ENCODE measurements at places on chromosomes 4 and X. TPM values are rescaled to one million over a fixed set of nuclear protein-coding genes. Genes with fewer than 3 reads are reported as not detected.

The CXorf58 gene
- polyA plus RNA-seq, result 0.23 TPM

The PTTG2 gene
- polyA plus RNA-seq, result 1.2 TPM

The TLL1 gene
- polyA plus RNA-seq, result 0.08 TPM

The PABPC1L2B gene
- polyA plus RNA-seq, result not detected
